GOT3 (cell line): ENCODE measurements at places on chromosomes 3 and 15.

DNA sequence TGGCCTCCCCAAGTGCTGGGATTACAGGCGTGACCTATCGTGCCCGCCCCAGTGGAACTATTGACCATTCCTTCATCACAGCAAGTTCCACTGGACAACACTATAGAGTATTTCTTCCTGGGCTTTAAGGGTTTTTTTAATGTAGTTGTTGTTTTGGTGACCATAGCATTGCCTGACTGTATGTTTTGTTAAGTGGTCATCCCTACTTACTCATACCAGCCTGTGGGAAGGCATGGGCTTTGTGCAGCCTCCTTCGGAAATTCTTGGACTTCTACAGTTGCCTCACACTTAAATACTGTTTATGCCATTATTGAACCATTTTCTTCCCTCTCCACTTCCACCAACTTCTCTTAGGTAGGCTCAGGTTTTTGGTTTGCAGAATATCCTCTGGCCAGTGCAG is 19.9 kb upstream of the ALPK3 start:
- DNase-seq, result no peak

- no peak for DNase-seq
Measured at GRCh38 chr3:162112719-162113118, 616.1 kb downstream of the OTOL1 start.

- no peak for DNase-seq
Measured at GRCh38 chr3:39251576-39251975, 28.3 kb downstream of the CX3CR1 start.

DNA sequence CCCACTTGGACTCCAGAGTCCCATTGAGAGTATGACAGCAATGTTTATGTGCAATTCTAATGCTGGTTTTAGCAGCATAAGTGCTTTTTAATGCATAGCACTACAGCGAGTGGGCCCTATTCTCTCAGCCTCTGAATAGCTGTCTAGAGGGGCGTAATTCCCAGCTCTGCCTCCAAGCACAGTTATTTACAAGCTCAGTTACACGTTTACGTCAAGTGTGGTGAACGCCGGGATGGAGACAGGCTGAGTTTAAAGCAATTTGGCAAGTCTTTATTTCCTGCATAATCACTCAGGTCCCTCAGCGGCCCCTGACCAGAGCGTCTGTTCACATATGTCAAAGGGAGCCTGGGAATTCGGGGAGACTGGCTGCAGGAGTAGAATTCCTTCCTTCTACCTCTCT is 43.9 kb downstream of the SOX14 start:
- DNase-seq, result no peak

DNA sequence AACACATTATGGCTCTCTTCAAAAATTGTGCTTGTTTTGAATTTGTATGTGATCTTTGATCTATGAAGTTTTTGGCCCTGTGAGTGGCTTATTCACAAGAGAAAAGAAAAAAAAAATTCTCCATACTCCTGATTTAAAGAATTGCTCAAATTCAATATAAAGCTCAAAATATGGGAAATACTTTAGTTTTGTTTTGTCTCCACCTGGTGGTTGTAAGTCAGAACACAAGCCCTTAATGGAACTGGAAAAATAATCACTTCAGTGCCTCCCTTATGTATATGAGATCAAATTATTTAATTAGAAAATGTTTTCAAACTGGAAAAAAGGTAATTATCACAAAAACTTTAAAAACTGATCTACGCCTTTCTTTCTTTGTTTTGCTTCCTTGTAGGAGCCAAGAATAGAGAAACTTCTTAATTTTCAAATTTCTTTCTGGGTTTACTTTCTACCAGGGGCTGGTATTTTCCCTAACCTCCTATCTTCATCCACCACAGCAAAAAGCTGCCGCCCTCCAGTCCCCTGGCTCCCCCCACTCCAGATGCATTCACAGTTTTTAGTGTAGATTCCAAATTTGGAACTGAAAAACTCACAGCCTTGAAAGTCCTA is 50.6 kb downstream of the SERP1 start:
- DNase-seq, result no peak

DNA sequence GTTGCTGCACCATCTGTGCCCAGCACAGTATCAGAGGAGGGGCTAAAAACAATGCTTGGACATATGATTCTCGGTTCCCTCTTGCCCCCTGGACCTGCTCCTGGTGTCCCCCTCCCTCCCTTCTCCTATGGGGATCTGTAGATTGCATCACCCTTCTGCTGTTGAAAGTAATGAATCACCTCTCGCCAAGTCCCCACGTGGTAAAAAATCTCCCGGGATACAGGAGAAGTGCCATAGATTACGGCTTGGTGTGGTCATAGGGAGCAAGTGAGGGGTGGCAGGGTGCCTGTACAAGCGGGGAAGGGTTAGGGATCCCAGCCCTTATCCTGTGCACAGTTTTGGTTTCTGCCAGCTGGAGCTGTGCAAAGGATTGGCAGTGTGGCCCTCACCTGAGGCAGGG is 37.7 kb downstream of the AMOTL2 start:
- no peak for DNase-seq

GRCh38 chr15:31352339-31352751 is 25.7 kb downstream of the KLF13 start:
- DNase-seq, result no peak

DNA sequence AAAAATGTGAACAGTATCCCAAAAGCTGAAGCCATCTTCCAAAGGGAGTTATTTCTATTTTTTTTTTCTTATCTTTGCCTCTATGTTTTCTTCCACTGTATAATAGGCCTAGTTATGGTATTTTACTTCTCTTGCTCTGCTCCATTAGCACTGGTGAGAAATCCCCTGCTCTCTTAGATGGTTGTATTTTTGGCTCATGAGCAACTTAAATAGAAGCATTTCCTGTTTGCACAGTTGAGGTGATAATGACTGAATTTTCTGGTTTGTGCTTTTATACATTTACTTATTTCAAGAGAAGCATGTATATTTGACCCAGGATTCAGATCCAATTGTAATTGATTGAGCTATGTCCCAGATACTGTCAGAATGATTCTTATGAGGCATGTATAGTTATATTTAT is 61.6 kb upstream of the CD200R1L start:
- no peak for DNase-seq

- no peak for DNase-seq
Measured at GRCh38 chr15:77901251-77901881, 176.1 kb downstream of the TBC1D2B start.

GRCh38 chr3:119147494-119147893 is 1.5 kb downstream of the TEX55 start:
- no peak for DNase-seq

- peak; percentile 33 for DNase-seq
Measured at GRCh38 chr15:47717036-47717612, at the start of gene SEMA6D. Gene SEMA6D, plus strand, starts transcription at chr15:47717505. Its CDS starts 42,294 bp downstream, at chr15:47759799.

GRCh38 chr3:138443521-138444503 is 9.4 kb downstream of the ESYT3 start:
- no peak for DNase-seq

DNA sequence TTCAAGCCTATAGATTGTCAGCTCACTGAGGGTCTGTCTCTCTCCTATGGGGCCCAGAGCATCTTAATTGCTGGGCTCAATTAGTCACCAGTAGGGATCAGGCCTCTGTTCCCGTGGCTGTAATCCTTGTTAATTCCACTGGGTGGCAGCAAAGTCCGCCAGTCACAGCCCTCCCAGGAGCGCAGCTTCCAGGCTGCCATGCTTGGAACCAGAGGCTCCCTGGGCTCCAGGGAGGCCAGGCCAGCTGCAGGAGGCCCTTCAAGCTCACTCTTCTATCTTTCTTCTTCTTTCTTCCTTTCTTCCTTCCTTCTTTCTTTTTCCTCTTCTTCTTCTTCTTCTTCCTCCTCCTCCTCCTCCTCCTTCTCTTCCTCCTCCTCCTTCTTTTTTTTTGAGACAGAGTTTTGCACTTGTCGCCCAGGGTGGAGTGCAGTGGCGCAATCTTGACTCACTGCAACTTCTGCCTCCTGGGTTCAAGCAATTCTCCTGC is 14.4 kb downstream of the RNU5B-1 start:
- DNase-seq, result peak; percentile 50

DNA sequence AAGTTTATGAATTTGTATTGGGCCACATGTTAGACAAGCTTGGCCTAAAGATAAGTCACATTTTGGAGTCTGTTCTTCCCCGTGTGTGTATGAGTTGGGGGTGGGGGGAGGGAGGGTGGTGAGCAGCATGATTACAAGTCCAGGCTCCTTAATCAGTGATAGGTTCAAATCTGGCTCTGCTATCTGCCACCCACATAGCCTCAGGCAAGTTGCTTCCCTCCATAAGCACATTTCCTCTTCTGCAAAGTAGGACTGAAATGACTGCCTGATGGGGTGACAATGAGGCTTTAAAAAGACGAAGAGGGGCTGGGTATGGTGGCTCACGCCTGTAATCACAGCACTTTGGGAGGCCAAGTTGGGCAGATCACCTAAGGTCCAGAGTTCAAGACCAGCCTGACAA is 1.1 kb upstream of the SPATA12 start:
- DNase-seq, result no peak

- DNase-seq, result no peak
Measured at GRCh38 chr3:178602856-178603255, 66.6 kb downstream of the KCNMB2 start.

- no peak for DNase-seq
Measured at GRCh38 chr3:27353221-27353620, 16.0 kb downstream of the NEK10 start.

DNA sequence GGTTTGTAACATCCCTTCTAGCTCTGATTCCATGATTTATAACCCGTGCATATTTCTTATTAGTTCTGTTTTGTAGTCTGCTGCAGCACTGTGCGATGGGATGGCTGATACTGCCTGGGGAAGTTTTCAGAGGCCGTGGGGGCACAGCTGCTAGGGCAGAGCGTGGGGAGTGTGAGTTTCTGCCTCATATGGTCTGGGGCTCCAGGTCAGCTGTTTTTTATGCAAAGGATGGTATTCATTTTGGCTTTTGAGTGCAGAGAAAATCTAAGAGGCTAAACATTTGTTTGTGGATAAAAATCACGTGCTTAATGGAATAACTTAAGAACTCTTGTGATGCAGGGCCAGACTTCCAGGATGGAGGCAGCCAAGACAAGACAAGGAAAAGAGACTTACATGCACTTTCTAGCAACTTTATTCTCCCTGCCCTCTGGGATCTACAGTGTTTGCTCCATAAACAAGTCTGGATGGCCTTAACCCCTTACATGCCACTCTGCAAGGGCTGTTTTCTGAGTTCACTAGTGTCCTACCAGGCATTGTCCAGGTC is 45.5 kb upstream of the CFAP161 start:
- DNase-seq, result no peak

GRCh38 chr3:186901135-186901734 is 29.1 kb upstream of the ST6GAL1 start:
- DNase-seq, result no peak

GRCh38 chr3:172062761-172063160 is 23.4 kb downstream of the FNDC3B start:
- DNase-seq, result no peak

- DNase-seq, result no peak
Measured at GRCh38 chr3:45554006-45554666, 40.4 kb upstream of the LIMD1 start.

GRCh38 chr3:124582621-124583395 is 147.4 kb upstream of the UMPS start:
- DNase-seq, result no peak

DNA sequence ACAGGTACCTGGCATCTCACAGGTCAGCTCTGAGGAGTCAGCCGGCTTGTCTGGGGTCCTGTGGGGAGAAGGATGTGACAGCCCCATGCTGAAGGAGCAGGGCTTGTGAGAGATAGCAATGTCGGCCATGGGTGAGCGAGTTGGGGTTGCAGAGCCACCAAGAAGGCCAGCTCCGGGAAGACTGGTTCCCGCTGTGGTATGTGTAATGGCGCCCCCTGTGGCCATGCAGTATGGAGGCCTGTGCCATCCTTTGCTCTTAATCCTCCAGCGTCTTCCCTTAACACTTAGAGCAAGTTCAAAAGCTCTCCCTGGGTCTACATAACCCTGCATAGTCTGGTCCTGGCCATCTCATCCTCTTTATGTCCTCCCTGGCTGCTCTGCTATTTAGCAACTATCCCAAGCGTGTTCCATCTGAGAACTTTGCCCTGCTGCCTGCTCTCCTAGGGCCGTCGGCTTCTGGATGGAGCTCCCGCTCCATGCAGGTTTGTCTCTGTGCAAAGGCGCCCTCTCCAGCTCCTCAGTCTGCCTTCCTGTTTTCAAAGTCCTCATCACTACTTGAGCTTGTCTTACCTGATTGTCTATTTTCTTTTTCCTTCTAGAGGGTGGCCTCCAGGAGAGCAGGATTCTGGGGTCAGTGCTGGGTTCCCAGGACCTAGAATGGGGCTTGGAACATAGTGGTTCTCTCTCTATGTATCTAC is 40.8 kb upstream of the IQCF6 start:
- no peak for DNase-seq

- no peak for DNase-seq
Measured at GRCh38 chr3:188255190-188255589, 101.2 kb downstream of the LPP start.

DNA sequence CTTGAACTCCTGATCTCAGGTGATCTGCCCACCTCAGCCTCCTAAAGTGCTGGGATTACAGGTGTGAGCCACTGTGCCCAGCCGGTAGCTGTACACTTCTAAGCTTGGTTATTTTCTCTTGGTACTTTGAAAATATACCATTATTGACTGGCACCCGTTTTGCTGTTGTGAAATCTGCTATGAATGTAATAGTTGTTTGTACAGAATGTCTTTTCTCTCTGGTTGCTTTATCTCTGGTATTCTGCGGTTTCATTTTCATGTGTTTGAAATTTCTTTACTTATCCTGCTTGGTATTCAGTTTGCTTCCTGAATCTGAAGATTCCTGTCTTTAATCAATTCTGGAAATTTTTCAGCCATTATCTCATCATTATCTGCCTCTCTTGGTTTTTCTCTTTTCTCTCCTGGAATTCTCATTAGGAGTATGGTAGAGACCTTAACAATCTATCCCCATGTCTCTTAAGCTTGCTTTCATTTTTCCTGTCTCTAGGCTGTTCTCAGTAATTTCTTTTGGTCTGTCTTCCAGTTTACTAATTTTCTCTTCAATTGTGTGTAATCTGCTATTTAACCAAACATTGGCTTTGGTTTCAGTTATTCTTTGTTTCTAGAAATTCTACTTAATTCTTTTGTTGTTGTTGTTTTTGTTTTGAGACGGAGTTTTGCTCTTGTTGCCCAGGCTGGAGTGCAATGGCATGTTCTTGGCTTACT is 2.8 kb upstream of the PAK2 start:
- DNase-seq, result no peak

DNA sequence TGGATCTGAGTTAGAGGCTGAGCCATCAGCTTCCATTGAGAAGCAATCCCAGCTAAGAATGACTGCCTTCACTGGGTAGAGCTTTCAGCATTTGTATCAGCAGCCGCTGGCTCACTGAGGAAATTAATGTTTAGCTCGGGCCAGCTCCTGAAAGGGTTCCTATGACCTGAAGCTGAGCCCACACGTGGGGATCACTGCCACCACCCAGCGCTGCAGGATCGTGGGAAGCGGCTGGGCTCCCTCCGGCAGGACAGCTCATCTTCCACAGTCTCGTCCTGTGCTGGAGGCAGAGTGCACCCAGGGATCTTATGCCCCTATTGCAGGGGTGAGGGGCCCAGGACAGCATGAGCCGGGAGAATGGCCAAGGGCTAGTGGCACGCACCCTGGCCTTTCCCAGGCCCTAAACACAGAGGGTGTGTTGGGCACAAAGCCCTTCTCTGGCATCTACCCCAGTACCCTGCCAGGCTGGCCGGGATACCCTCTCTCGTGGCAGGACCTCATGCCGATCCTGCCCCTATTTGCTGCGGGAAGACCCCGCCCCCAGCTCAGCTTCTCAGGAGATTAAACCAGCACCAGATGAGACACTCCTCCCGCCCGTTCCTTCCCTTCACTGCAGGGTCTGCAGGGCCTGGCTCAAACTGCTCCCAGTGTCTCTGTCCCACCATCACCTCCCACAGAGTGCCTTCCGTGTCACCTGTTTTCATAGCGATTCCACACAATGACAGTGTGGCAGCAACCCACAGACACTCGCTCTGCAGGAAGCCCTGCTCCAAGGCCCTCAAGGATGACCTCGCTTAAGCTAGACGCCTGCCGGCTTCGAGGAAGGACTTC is 28.5 kb downstream of the KLHL25 start:
- no peak for DNase-seq
